Hypothalamus (tissue), 51 donors: ENCODE measurements at places on chromosomes 4 and X.

DNA sequence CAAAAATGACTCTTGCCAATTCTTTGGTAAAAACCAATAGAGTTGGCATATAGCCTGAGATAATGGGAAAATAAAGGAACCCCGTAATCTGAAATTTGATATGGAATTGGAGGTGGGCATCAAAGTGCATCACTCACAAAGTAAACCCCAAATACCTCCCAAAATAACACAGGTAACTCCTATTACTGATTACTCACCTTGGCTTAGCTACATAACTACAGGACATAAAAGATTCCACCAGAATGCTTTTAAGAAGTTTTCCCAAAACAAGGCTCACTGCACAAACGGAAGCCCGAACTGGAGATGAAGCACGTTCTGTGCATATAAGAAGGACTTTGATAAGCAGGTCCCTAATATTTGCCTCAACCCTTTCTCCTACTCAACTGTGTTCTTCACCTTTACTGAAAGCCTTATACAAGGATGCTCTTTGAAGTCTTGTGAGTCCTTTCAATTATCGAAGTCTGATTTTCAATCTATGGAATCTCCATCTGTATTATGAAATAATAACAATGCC is 14.6 kb upstream of the ANXA10 start:
- no peak for DNase-seq

- no peak for DNase-seq
Observed at GRCh38 chr4:8403976-8404375, 36.5 kb downstream of the ACOX3 start.

DNA sequence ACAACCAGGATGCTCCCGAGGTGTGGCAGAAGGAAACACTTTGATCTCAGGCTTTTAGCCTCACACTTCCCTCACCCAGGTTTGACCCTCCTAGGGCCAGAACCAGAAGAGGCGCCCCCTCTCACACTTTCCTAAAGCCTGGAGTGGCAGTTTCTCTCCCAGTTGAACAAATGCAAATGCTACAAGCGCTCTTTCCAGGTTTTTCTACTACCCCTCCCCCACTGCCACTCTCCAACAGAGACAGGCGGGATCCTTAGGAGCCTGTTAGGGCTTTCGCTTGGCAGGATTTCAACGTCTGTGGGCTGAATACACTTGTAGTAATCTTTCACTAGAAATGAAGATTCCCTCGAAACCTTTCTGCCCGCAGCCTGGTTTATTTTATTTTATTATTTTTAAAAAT is 2.4 kb downstream of the TSC22D3 start:
- no peak for DNase-seq

GRCh38 chr4:71187404-71188155 is 151.2 kb upstream of the SLC4A4 start:
- DNase-seq, result peak; percentile 19

DNA sequence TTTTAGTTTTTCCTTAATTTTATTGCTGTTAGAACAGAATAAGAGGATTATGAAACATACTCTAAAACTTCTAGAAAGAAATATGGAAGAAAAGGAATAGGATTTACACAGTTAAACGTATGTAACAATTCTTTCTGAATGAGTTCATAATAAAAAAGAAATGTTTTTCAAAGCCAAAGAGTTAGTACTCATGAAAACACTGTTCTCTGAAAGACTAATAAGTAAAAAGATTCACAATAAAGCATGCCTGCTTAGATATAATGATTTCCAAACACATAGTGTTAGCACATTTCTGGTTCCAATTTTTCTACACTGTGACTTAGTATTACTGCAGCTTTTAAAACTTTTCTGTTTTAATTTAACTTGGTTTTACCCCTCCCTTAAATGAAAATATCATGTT is 49.8 kb upstream of the PRSS48 start:
- DNase-seq, result no peak

GRCh38 chr4:122894827-122895226 is 27.6 kb downstream of the NUDT6 start:
- no peak for DNase-seq

DNA sequence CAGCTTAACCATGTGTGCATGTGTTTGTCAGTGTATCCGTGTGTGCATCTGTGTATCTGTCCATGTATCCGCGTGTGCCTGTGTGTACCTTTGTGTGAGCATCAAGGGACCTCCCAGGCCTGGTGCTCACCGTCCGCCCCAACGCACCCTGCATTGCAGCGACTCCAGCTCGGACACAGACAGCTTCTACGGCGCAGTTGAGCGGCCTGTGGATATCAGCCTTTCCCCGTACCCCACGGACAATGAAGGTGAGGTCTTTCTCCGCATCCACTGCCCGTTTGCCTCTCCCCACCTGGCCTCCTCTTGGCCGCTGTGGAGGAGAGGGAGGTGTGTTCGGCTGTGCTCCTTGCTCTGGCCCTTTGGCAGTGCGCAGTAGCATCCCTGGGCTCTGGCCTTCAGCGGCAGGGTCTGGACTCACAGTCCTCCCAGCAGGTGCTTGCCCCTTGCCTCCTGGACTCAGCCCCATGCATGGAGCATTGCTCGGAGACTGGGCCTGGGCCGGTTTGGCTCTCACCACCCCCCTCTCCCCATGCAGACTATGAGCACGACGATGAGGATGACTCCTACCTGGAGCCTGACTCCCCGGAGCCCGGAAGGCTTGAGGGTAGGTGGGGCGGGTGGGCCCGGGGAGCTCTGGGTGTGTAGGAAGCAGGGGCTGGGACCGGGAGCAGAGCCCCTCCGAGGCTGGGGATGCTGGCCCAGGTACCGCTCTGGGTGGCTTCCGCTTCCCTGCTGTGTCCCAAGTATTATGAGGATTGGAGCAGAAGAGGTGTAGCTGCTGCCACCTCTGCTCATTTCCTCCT is 16.4 kb upstream of the ADD1 start:
- DNase-seq, result no peak

DNA sequence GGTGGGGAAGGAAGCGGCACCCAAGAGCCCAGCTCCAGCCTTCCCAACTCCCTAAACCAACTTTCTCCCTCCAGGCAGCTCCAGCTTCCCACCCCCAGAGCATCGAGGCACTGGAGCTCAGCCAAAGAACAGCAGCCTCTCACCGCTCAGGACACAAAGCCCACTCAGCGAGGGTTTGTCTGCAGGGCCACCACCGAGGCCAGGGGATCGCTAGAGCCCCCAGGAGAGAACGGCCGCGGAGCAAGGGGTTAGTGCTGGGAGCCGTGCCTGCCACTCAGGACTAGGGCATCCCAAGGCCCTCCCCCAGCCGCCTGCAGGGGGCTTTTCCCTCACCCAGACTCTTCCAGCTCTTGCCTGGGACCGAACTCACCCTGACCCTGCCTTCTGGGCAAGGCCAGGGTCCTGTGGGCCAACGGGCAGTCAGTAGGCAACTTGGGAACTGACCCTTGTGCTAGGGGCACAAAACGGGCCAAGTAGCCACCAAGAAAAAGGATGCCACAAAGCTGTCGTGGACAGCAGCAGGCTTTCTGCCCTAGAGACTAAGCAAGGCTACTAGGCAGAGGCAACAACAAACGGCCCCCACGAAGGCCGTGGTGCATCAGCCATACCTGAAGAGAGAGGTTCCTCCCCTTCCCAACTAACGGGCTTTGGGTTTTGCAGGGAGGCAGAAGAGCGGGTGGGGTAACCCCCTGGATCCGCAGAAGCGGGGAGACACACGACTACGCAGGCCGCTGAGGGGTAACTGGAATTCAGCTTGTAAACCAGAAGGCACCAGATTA is 2.3 kb downstream of the HCFC1 start:
- DNase-seq, result no peak

- no peak for DNase-seq
Observed at GRCh38 chr4:24482871-24483270, 101.5 kb downstream of the DHX15 start.

DNA sequence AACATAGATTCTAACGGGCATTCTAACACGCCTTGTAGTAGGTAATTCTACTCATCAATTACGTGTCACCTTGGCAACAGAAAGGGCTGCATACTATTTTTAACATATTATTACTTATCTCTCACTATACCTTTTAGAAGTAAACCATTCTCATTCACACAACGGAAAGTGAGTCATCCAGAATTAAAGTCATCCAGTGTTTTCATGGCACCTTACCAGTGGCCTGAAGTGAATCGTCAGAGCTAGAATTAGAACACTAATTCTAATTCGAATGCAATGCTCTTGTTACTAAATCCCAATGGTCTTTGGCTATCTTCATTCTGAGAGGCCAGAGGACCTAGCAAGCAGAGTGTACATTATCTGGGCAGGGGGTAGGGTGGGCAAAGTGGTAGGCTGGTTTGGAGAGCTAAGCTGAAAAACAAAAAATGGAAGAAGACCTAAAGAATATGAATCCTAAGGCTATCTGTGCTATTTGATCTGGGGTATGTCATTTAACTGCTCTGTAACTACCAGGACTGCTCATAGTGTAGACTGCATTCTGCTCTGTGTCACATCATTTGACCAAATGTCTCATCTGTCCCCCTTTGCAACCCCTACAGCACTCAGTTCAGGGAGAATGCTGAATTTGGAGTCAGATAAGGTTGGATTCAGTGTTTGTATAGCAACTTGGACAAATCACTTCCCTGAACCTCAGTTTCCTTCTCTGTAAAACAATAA is 96.5 kb downstream of the HDAC8 start:
- DNase-seq, result no peak

DNA sequence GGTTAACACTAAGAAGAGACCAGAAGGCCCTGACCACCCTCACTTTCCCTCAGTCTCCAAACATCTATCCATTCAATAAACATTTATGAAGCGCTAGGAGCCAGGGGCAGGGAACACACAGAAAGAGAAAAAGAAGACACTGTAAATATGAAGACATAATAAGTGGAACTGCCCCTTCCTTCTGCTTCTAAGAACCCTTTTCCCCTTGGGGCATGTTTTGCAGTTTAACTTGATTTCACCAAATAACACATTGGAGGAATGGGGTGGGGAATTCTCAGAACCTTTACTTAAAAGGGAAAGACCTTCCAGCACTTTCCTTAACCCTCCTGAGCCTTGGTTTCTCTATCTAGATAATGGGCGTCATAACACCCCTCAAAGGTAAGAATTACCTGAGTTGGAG is 42.3 kb downstream of the RBM47 start:
- no peak for DNase-seq

- no peak for DNase-seq
Observed at GRCh38 chrX:155389634-155390033, 7.7 kb downstream of the F8A2 start.

DNA sequence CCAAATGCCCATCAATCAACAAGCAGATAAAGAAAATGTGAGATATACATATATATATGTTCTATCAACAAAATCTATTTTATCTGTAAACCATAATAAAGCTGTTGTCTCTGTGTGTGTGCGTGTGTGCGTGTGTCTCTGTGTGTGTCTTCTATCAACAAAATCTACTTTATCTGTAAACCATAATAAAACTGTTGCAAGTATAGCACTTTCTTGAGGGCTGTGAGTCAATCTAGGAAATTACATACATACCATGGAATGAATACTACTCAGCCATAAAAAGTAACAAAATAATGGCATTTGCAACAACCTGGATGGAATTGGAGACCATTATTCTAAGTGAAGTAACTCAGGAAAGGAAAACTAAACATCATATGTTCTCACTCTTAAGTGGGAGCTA is 12.5 kb upstream of the PLK4 start:
- DNase-seq, result no peak

DNA sequence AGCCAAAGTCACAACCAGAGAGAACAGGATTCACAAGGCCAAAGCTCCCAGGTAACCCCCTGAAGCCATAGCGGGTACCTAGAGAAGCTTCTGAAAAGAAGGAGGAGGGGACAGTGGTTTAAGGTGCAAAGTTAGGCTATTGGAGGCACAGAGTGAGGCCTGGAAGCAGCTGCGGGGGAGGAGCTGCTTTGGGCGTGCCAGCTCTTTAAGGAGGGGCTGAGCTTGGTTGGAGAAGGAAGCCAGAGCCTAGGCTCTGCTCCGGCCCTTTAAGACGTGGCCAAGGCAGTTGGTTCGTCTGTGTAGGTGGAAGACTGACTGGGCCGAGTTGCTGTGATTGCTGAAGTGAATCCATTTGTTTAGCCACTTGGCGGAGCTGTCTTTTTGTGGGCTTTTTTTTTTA is 1.5 kb downstream of the KLF8 start:
- DNase-seq, result no peak

DNA sequence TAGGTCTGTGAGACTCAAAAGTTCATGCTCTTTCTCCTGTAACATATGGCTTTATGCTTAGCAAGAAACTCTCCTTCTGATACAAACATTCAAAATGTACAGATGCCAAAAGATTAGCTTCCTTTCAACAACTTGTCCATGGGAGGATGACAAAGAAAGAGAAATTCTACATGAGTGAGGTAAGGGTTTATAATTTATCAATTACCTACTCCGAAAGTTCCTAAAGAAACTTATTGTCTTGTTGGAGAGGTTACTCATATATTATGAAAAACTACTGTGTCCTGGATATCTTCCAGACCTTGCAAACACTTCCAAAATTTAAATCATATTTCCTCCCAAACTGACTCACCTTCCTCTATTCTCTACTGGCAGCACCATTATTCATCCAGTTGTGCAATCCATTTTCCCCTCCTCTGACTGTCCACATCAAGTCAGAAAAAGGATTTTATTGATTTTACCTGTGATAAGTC is 65.1 kb downstream of the ENPEP start:
- no peak for DNase-seq
